Activated B cell treated with CpG ODN at 0.5 μM for 24 hours (primary cell): ENCODE measurements at places on chromosomes 1 and 21. TPM values are rescaled to one million over a fixed set of nuclear protein-coding genes. Genes with fewer than 3 reads are reported as not detected.

CELA3B gene
- not detected in 2 replicates for total RNA-seq

SELE gene
- not detected in 2 replicates for total RNA-seq

- no peaks in the 10 kb centered on the region for H3K27me3 ChIP-seq
- no peak for DNase-seq
- no peaks in the 10 kb centered on the region for H3K36me3 ChIP-seq
- H3K4me3 ChIP-seq, result no peak overlapping the region
Measured at GRCh38 chr1:10387677-10388386, 11.0 kb upstream of the PGD start.

DNA sequence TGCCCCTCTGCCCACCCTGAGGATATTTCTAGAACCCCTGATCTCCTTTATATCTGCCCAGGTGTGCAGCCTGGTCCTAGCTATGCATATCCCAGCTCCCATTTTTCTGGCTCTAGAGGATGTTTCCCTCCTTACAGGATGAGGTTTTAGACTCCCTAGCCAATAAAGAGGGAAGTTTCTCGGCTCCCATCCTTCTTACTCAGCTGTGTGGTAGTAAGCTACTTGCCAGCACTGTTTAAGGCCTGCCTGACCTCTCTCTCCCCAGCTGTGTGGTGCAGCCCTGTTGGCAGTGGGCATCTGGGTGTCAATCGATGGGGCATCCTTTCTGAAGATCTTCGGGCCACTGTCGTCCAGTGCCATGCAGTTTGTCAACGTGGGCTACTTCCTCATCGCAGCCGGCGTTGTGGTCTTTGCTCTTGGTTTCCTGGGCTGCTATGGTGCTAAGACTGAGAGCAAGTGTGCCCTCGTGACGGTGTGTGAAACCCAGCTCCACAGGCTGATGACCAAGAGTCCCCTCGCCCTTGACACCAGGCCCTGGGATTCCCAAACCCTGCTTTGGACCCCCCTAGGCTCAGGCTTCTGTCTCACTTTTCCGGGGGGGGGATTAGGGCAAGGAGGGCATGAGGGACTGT lies 7.8 kb upstream of the P3R3URF start:
- H3K27me3 ChIP-seq, result no peaks in the 10 kb centered on the region
- H3K36me3 ChIP-seq, result peaks cover 10% of the 10 kb centered on the region
- no peak overlapping the region for H3K27ac ChIP-seq
- peaks cover 9% of the 10 kb centered on the region for H3K4me1 ChIP-seq

DNA sequence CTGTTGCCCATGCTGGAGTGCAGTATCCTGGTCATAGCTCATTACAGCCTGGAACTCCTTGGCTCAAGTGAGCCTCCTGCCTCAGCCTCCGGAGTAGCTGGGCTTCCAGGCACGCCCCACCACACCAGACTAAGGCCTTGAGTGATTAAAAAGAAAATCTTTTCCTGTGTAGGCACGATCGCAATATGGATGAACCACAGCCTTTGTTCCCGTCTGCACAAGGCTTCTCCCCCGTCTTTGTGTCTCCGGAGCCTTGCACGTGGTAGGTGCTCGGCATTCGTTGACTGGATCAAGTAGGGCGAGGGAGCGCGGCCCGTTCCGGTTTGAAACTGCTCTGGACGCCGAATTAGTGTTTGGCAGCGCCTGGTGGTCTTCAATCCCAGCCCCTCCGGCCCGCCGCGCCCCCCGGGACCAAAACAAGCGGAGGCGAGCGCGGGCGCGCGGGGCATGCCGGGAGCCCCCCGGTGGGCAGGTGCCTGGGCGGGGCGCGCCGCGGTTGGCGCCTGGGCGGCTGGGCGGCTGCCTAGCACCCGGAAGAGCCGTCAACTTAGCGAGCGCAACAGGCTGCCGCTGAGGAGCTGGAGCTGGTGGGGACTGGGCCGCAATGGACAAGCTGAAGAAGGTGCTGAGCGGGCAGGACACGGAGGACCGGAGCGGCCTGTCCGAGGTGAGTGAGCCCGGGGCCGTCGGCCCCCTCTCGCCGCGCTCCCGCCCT lies at the start of gene SFT2D2:
Gene SFT2D2, plus strand, starts transcription at position 529 of the 715 bp plus-strand sequence. Its CDS starts 76 bp downstream, at position 605.
- peak within 1 kb of the TSS; percentile 93 for H3K27ac ChIP-seq
- peaks cover 29% of the 10 kb centered on the region for H3K36me3 ChIP-seq
- no peaks in the 10 kb centered on the region for H3K27me3 ChIP-seq
- peak; percentile 85 for DNase-seq
- peaks cover 47% of the 10 kb centered on the region for H3K4me1 ChIP-seq

ST6GALNAC3 gene
- 9.1 and 12.6 TPM in 2 replicates for total RNA-seq

DNA sequence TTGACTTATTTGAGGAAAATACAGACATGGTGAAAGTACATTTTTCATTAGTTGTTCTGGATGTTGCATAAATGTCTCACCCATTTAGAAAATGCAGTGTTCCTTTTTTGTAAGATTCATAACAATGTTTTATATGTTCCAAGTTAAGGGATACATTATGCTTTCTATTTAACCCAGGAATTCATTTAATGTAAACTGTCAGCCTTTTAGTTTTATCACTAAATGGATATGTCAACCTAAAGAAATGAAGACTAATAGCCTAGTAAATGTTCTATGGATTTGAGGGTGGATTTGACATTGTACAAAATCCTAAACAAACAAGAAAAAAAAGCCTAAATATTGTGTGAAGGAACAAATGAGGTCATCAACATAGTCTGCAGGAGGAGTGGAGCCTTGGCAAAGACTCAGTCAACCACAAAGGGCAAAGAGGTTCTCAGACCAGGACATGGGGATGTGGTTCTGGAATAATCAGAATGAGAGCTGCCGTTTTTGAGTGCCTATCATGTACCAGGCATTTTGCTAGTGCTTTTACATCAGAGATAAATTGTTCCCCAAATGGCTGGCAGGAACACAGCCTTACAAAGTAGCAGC lies 8.8 kb upstream of the INSL5 start:
- no peak overlapping the region for H3K27ac ChIP-seq
- no peaks in the 10 kb centered on the region for H3K27me3 ChIP-seq
- no peak overlapping the region for H3K4me3 ChIP-seq
- H3K4me1 ChIP-seq, result no peaks in the 10 kb centered on the region

HPDL gene
- total RNA-seq, result 3.7 and 4.3 TPM in 2 replicates

TRIM67 gene
- not detected in 2 replicates for total RNA-seq

SELENBP1 gene
- total RNA-seq, result not detected in 2 replicates

DNA sequence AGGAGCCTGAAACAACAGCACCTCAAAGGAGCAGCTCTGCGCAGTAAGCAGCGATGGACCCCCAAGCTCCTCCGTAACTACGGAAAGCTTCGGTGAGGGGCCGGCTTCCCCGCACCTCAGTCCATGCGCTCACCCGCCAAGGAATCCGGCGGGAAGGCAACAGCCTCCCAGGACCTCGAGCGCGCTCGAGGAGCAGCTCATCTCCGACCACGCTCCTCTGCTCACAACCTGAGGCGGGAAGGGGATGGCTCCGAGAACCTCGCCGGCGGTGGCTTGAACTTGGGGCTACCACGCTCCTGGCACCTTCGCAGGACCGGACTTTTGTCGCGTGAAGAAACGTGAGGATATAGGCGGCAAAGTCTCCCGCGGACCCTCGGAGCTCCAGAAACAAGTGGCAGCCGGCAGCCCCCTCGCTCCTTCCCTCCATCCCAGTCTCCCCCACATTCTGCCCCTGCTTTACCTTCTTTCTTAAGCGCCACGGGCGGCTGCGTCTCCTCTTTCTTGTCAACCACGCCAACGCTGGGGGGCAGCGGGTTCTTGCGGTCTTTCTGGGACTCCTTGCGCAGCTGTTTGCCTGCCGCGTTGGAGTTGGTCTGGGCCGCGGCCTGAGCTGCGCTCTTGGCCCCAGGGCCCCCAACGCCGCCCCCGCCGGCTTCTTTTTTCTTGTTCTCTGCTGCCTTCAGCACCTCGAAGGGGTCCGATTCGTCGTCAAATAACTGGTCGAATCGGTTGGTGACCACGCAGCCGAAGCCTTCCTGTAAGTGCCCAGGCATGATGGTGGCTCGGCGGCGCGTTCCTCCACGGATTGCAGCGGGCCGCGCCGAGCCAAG lies 459 bp downstream of the SERBP1 start:
- peak; percentile 33 for DNase-seq
- H3K27me3 ChIP-seq, result no peaks in the 10 kb centered on the region
- H3K27ac ChIP-seq, result peak overlapping the region; percentile 99
- peaks cover 63% of the 10 kb centered on the region for H3K4me1 ChIP-seq
- peak overlapping the region; percentile 98 for H3K4me3 ChIP-seq

DNA sequence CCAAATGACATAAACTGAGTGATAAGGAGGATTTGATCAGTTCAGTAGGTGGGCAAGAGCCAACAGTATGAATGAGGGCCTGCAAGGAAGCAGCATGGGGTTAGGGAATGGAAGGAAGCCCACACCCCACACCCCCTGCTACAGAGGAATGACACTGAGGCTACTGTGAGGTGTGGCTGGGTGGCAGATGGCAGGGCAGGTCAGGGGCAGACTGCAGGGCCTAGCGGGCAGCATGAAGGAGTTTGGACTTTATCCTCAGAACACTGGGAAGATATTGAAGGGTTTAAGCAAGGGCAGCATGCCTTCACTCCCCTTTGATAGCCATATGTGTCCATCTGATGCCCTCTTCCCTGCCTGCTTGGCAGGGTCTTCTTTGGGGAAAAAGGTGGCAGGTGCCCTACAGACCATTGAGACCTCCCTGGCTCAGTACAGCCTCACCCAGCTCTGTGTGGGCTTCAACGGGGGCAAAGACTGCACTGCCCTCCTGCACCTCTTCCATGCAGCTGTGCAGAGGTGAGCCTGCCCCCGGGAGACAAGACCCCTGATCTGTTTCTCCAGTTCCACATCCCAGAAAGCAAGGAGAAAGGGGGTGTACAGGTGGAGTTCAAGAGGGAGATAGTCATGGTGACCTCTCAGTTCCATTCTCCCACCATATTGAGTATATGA lies 4.1 kb upstream of the LENEP start:
- peaks cover 10% of the 10 kb centered on the region for H3K4me1 ChIP-seq
- H3K4me3 ChIP-seq, result no peak overlapping the region
- H3K27me3 ChIP-seq, result no peaks in the 10 kb centered on the region
- H3K27ac ChIP-seq, result no peak overlapping the region
- DNase-seq, result no peak
- peaks cover 44% of the 10 kb centered on the region for H3K36me3 ChIP-seq

DNA sequence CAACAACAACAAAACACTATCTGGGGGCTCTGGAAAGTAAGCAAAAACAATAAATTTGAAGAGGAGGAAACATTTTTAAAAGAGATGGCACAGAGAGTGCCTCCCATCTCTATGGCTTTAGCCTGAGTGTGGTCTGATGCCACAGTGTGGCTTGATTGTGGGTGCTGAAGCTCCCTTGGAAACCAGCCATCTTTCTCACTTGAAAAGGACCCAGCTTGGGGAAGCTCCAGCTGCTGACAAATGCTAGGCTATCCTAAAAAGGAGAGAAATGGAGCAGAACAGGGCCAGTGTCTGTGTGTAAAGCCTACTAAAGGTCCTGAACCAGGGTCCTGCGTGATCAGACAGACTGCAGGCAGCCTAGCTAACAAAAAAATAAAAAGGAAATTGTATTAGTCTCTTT lies 642.0 kb upstream of the PTBP2 start:
- DNase-seq, result no peak
- no peaks in the 10 kb centered on the region for H3K4me1 ChIP-seq
- no peak overlapping the region for H3K4me3 ChIP-seq
- H3K36me3 ChIP-seq, result no peaks in the 10 kb centered on the region
- H3K27ac ChIP-seq, result no peak overlapping the region

LCE1B gene
- total RNA-seq, result not detected in 2 replicates

DNA sequence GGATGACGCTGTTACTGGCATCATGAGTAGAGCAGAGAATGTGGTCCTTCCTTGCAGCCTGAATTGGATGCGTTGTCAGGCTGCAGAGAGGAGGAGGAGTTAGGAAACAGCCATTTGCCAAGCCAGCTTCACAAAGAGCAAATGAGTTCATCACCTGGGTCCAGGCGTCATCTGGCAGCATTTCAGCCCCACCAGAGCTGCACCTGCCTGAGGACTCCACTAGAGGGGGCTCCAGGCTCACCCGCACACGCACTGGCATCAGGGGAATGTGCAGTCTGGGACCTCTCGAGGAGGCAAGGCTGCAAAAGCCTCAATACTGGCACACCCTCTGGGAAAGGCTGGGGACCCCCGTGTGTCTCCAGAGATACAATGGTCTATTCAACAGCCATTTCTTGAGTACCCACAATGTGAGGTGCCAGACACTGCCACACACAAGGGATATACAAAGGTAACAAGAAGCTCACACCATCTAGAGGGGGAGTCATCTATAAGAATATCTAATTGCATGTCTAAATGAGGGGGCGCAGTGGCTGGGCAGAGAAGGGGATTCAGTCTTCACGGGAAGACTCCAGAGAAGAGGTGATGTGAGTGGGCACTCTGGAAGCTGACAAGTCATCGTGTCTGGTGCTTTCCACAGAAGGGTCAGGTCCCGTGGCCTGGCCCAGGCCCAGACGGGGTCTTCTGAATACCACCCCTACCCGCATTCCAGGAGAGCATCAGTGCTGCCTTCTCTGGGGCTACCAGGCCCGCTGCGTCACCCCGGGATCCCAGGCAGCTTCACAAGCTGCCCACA lies 53.5 kb upstream of the CNTN2 start:
- H3K4me1 ChIP-seq, result peaks cover 17% of the 10 kb centered on the region
- no peak overlapping the region for H3K27ac ChIP-seq
- DNase-seq, result peak; percentile 34
- peaks cover 7% of the 10 kb centered on the region for H3K27me3 ChIP-seq
- H3K4me3 ChIP-seq, result no peak overlapping the region

PRKCZ gene
- total RNA-seq, result 20.5 and 28.5 TPM in 2 replicates

DNA sequence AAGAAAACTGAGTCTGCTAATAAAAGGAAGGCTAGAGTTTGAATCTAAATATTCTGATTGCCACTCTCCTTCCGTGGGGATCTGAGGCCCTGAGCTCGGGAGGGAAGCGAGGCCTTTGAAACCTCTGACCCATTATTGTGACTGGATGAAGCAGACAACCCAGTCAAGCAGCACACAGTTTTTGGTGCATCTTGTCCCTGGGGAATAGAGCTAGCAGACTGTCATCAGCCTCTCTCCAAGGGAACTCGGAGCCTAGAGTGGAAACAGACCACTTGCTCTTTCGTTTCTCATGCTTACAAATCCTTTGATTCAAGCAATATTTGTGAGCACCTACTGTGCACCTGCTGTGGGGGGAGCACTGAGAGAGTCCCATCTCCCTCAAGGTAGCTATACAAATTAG lies 133.2 kb upstream of the KLHDC7A start:
- peaks cover 5% of the 10 kb centered on the region for H3K27me3 ChIP-seq
- no peak overlapping the region for H3K4me3 ChIP-seq
- no peaks in the 10 kb centered on the region for H3K36me3 ChIP-seq
- H3K4me1 ChIP-seq, result no peaks in the 10 kb centered on the region

GRCh38 chr1:119139403-119139802 lies 1.1 kb downstream of the WARS2 start:
- no peak overlapping the region for H3K4me3 ChIP-seq
- DNase-seq, result no peak
- H3K4me1 ChIP-seq, result peaks cover 4% of the 10 kb centered on the region

- peaks cover 12% of the 10 kb centered on the region for H3K27me3 ChIP-seq
- no peak overlapping the region for H3K27ac ChIP-seq
- H3K4me3 ChIP-seq, result no peak overlapping the region
- H3K36me3 ChIP-seq, result no peaks in the 10 kb centered on the region
Measured at GRCh38 chr21:35582731-35583130, 477.6 kb downstream of the SETD4 start.

WNT4 gene
- total RNA-seq, result 6.5 and 7.9 TPM in 2 replicates

ZNF648 gene
- not detected in 2 replicates for total RNA-seq

FCRL4 gene
- 6.3 and 6.7 TPM in 2 replicates for total RNA-seq
